ENCODE measurements at places on chromosomes 1 and 21.

DNA sequence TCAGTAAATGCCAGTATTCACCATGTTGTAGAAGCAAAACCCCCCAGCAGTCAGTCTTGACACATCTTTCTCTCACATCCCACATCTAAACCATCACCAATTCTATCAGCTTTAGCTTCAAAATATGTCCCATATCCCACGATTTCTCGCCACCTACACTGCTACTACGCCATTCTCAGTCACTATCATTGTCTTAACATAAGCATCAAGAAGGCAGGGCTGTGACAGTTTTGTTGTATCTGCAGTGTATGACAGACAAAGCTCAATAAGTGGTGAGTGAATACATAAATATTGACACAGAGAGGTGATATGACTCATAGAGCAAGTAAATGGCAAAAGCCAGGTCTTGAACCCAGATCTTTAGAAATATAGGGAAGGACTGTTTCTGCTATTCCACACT, 59.9 kb downstream of the JAK1 start:
- DNase-seq = no peak

DNA sequence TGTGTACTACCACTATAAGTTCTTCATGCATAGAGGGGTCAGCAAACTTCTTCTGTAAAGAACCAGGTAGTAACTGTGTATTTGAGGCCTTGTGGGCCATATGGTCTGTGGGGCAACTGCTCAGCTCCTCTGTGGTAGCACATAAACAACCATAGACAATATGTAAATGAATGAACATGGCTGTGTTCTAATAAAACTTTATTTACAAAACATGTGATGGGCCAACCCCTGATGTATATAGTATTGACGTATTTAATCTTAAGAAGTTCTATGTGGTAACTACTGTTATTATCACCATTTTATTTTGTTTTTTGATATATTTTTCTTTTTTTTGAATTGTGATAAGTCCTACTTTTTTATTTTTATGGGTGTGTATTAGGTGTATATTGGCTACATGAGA, 15.4 kb downstream of the TRAF5 start:
- no peak for DNase-seq

GRCh38 chr1:106061586-106062495, 994.6 kb upstream of the PRMT6 start:
- no peak for DNase-seq

- DNase-seq = no peak
These were observed 278.2 kb downstream of the PTPRU start for GRCh38 chr1:29514361-29515169.

- DNase-seq = no peak
These were observed 44.0 kb upstream of the LRP8 start for GRCh38 chr1:53371851-53372250.

DNA sequence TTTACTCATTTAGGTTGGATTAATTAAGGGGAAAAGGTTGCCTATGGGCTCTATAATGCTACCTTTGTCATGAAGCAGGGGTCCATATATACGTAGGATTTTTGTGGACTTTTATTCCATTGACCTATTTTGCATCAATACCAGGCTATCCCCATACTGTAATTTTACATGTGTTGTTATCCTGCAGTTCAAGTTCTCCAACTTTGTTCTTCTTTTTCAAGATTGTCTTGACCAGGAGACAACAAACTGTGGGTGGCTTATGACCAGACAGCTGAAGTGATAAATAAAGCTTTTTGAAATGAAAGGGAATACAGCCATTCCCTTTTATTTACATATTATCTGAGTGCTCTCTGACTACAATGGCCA, 345.7 kb downstream of the BARHL2 start:
- DNase-seq = no peak

- no peak for DNase-seq
These were observed 56.5 kb upstream of the BCAR3 start for GRCh38 chr1:93738075-93738622.

- no peak for DNase-seq
These were observed 1.5 kb upstream of the GALNT2 start for GRCh38 chr1:230065571-230065970.

GRCh38 chr21:28393279-28393678, 599.4 kb downstream of the LTN1 start:
- no peak for DNase-seq

DNA sequence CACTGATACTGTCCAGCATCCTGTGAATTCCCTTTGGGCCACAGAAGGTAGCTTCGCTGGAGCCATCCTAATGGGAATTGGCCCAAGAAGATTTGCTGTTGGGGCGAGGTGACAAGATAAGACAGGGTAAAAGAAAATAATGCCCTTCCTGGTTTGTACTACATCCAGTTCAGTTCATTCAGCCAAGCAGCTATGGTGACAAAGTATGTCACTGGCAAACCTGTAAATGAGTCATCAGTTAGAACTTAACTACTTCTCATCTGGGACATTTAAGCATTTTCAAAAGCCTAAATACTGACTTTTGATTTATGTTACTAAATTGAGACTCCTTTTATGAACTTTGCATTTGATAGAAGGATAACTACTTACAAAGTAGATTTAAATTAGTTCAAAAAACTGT, 54.2 kb downstream of the WDR64 start:
- no peak for DNase-seq

- peak; percentile 27 for DNase-seq
These were observed 144.1 kb downstream of the TNR start for GRCh38 chr1:175599212-175599705.

DNA sequence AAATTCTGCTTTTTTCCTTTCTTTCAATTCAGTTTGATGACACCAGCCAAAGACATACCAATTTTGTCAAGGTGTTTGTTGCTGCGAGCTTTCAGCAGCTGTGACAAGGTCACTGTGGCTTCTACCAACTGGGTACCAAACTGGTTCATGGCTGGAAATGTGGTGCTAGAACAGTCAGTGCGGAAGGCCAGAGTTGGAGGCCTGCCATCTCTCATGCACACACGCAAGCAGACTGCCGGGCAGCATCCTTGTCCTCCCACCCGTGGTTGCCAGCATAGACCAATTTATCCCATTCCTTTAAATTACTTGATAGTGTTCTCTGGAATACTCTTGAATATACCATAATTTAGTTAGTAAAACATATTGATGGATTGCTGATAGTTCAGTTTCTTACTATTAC, 79.9 kb upstream of the GPR52 start:
- DNase-seq = no peak

DNA sequence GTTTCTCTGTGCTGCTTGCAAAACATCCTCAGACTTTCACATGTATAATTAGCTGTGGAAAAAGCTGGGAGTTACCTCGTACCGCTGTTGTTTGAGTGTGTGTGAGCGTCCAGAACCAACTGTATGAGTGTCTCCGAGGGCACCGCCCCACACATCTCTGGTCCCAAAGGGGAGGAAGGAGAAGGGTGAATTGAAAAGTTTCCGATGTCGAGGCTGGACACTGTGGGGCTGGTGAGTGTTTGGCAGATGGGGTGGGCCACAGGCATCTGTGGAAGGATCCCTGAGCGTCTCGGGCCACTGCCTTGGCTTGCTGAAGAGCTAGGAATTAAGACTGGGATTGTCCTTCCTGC, 1.2 kb downstream of the ATP2B4 start:
- peak; percentile 25 for DNase-seq

GRCh38 chr1:80375662-80376061, 1369.1 kb upstream of the ADGRL4 start:
- no peak for DNase-seq

GRCh38 chr1:226903819-226904716, 33.7 kb downstream of the PSEN2 start:
- no peak for DNase-seq

DNA sequence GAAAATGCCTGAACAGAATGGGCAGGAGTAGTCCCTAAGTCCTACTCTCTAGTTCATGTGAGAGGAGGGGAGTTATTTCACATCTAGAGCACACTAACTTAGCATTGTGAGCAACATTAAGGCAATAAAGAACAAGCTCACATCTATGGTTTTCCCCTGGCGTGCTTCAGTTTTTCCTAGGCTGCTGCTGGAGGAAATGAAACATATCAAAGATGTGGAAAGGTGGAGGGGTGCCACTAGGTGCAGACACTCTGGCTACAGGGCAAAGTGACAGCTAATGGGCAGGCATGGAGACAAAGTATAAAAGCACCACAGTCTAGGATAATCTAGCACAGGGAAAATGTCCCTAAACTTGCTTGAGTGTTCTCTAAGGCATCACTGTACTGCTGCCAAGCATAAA, 82.2 kb downstream of the TPR start:
- DNase-seq = no peak

GRCh38 chr1:91742848-91743292, 143.1 kb downstream of the TGFBR3 start:
- DNase-seq = no peak

DNA sequence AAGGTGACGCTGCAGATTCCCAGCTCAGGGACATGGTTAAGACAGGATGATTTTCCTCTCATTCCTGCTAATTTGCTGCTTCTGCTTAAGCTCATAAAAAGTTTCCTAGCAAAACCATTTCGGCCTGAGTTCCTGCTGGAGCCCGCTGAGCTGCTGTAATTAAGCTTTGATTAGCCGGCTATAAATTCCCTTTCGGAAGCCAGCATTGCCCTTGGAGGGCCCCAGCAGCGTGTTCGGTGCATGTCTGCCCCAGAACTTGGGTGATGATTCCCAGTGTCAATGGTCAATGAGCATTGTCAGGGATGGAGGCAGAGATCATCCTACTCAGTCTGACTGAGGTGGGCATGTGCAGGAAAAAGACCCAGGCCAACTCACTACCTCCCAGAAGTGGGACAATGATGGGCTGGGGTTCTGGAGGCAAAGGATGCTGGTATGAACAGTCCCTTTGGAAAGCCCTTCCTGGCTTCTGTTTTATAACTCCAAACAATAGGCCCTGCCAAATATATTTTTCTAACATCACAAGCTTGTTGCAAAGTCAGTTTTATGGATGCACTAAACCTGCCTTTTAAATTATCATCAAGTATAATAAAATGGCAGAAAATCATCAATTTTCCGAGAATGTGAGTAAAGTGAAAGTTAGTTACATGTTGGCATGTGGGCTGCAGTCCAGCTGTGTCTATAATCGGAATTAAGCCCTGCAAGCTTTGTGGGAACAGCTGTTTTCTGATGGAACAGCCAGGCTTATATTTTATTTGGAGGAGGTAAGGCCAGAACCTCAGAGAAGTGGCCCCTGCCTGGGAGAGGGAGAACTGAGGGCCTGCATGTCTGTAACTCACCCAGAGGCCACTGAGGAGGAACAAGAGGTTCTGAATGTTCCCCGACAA, 257.1 kb downstream of the GRIK3 start:
- DNase-seq = no peak

GRCh38 chr1:231193710-231194340, 32.0 kb downstream of the TRIM67 start:
- DNase-seq = no peak

DNA sequence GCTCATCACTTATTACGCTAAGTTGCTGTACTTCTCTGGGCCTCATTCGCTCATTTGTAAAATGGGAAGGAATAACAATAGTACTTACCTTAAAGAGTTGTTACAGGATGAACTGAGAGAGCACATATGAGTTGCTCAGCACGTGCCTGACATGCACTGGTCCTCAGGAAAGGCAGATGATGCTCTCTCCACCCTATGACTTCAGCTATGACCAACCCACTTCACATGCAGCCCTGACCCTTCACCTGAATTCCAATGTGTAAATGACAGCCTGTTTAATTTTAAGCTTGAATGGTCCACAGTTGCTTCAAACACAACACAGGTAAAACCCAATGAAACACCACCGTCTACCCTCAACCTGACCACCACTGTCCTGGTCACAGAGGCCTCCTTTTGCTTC, 32.9 kb downstream of the GADD45A start:
- DNase-seq = no peak

- DNase-seq = no peak
These were observed 1.8 kb upstream of the PGLYRP4 start for GRCh38 chr1:153350321-153350957.

- DNase-seq = peak; percentile 77
These were observed 29.0 kb downstream of the DUSP10 start for GRCh38 chr1:221712776-221713431.

DNA sequence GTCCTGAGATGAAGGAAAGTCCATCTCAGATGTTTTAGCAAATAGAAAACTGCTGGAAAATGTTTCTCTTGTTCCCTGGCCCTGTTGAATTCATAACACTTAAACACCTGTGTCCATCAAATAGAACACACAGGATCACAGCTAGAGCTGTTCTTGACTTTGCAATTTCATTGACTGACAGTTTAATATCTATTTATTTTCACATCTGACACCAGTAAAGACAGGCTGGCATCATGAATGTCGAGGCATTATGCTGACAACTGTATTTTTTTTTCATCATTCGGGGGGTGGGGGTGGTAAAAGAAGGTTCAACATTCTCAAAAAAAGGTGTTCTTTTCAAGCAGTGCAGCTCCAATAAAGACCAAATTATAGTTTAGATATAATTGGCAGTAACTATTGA, 591.2 kb upstream of the PTBP2 start:
- no peak for DNase-seq

DNA sequence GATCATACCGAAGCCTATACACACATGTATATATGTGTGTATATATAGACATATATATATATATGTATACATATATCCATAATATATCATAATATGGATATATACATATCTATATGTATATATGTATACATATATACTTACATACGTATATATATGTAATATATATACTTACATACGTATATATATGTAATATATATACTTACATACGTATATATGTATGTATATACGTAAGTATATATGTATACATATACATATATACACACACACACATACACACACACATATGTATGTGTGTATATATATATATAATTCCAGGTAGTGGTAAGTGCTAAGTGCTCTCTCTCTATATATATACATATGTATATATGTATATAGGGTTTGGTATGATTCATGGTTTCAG, 9.7 kb upstream of the TMEM35B start:
- DNase-seq = no peak

GRCh38 chr1:170351366-170351946, 180.5 kb upstream of the GORAB start:
- no peak for DNase-seq

- DNase-seq = no peak
These were observed 123.2 kb upstream of the HMCN1 start for GRCh38 chr1:185610954-185611353.

DNA sequence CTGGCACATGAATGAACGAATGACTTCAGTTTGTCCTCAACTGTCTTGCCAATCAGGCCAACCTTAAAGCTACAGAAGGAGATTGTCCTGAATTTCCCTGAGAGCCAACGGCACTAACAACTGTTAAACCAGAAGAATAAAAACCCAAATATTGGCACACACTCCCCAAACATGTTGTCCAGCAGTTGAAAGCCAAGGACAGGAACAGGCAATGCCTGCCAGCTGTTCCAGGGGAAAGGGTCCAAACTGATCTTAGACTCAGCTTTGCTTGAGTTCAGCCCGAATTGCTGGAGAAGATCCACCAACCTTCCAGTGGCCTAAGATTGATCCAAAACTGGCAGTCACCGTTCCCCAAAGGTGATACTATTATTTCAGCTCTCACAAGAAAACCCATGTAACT, 22.4 kb upstream of the AHCTF1 start:
- DNase-seq = no peak

All from NK-92 treated with Interleukin-12 subunit alpha and Interleukin-12 subunit beta, amount 100 ng/mL, for 24 hours (cell line).